Effector memory CD4-positive, alpha-beta T cell (primary cell): ENCODE measurements at places on chromosomes 3 and 15.

GRCh38 chr15:100204211-100204610 lies 137.6 kb downstream of the ADAMTS17 start:
- no peak for DNase-seq

DNA sequence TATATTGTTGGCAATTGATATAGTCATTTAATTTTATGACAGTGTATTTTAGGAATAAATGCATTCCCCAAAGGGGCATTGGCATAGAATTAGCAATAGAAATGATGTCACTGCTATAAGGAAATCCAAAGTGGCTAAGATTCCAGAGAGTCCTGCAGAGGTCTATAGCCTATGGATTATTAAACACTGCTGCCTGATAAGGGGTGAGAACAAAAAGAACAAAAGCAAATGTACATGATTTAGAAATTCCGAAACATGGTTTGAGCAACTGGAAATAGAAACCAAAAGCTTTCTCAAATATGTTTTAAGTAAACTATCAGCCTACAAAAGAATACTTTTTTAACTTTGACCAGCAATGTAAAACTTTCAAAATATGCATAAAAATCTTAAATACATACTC lies 280.1 kb upstream of the RASGRP1 start:
- DNase-seq = no peak

DNA sequence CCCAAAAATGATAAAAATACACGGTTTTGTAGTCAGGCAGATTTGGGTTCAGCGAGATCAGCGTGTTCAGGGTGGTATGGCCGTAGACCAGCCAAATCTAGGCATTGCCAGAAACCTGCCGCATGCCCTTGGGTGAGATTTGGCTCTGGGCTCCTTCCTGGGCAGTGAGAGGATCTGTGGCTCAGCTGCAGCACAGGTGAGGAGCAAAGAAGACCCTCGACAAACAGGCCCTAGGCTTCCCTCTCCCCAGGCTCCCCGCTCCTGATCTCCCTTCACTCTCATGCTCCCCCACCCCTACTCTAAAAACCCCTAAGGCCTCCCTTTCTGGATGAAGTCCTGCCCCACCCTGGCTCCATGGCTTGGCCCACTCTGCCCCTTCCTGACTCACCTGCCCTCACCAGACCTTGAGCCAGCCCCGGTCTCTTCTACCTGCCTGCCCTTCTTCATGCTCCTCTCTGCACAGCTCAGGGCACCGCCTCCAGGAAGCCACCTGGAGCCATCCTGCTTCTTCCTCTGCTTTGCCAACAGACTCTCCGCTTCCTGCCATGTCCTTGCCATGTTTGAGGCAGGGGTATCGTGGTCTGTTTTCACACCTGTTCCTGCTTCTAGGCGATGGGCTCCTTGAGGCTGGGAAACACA lies 88.1 kb downstream of the CORO2B start:
- no peak for DNase-seq

DNA sequence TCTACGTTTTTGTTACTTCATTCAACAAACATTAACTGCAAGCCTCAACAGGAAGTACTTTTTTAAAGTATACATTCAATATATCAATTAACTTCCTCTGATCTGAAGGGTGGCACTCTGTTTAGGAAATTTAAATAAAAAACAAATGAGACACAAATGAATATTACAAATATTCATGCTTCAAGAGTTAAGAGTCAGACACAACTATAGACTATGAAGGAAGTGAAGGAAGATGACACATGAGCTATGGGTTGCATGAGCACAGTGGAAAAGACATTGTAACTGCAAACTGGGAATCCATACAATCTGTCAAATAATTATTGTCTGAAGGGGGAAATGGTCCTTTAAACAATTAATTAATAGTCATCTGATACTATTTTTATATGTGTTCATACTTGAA lies 26.8 kb upstream of the ALCAM start:
- DNase-seq = no peak

DNA sequence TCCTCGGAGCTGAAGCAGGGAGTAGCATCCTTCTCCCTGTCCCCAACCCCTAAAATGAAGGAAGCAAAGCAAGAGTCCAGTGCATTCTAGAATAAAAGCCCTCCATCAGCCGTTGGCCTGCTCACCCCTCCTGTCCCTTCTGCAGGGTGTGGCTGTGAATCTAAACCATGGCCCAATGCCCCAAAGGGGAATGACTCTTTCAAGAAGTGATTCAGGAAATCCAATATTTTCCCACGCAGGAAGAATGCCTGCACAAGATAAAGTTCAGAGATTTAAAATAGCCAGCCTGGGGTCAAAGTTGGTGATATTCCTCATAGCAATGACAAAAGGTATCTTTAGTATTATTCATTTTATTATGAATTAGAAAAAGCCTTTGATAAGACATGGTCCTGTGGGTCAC lies 38.5 kb downstream of the SLCO2A1 start:
- DNase-seq = no peak

DNA sequence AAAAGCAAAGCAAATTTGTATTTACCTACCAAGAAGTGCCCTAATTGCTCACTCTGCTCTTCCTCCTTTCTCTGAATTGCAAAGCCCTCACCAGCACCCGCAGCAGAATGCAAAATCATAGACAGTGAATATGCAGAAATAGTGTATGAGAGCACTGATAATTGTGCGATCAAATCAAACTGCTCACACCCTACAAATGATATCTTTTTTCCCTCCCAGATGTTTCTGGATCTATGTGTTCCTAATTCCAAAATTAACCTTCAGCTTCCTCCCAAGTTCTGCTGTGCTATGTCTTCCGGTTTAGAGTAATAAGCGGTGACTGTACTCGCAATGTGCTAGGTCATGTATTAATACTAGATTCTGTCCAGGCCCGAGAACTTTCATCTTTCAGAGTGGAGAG lies 3.4 kb downstream of the GHSR start:
- DNase-seq = no peak
